ENCODE measurements at places on chromosomes 13 and 19.

- no peak for DNase-seq
These were observed 945 bp downstream of the AMER2 start for GRCh38 chr13:25171170-25171516.

DNA sequence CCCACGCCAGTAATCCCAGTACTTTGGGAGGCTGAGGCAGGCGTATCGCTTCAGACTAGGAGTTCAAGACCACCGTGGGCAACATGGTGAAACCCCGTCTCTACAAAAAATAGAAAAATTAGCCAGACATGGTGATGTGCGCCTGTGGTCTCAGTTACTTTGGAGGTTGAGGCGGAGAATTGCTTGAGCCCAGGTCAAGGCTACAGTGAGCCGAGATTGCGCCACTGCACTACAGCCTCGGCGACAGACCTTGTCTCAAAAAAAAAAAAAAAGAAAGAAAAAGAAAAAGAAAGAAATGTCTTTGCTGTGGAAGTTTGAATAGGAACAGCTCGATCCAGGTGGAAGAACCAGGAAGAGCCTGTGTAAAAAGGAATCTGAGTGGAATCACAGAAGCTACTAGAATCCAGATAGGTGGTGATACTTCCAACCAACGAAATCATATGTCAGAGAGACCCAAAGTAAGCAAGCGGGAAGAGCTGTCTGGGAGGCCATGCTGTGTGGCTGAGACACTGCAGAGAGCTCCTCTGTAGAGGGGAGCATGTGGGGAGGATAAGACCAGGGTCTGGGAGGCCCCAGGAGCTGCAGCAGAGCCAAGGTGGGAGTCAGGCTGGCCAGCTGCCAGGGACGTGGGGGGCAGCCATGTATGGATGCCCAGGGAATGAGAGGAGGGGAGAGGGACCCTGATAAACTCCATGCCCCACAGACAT lies 21.1 kb downstream of the LATS2 start:
- DNase-seq = no peak

DNA sequence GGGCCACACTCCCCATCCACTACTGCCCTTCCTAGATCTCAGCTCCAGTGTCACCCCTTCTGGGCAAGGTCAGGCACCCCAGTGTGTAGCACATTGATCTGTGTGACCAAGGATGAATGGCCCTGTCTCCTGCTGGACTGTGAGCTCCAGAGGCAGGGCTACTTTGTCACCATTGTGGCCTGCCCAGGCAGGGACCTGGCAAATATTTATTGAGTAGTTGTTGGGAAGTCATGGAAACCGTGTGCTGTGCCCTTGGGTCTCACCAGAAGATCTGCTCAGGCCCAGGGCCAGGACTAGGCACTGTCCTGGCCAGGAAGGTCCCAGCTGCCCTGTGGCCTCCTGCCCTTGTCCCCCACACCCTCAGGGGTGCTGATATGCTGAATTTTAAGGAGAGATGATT lies 10.5 kb downstream of the NACC1 start:
- no peak for DNase-seq

GRCh38 chr13:51943721-51944120 lies 67.5 kb downstream of the ATP7B start:
- no peak for DNase-seq

- peak; percentile 21 for DNase-seq
These were observed 36.0 kb downstream of the BICRA start for GRCh38 chr19:47644743-47645482.

DNA sequence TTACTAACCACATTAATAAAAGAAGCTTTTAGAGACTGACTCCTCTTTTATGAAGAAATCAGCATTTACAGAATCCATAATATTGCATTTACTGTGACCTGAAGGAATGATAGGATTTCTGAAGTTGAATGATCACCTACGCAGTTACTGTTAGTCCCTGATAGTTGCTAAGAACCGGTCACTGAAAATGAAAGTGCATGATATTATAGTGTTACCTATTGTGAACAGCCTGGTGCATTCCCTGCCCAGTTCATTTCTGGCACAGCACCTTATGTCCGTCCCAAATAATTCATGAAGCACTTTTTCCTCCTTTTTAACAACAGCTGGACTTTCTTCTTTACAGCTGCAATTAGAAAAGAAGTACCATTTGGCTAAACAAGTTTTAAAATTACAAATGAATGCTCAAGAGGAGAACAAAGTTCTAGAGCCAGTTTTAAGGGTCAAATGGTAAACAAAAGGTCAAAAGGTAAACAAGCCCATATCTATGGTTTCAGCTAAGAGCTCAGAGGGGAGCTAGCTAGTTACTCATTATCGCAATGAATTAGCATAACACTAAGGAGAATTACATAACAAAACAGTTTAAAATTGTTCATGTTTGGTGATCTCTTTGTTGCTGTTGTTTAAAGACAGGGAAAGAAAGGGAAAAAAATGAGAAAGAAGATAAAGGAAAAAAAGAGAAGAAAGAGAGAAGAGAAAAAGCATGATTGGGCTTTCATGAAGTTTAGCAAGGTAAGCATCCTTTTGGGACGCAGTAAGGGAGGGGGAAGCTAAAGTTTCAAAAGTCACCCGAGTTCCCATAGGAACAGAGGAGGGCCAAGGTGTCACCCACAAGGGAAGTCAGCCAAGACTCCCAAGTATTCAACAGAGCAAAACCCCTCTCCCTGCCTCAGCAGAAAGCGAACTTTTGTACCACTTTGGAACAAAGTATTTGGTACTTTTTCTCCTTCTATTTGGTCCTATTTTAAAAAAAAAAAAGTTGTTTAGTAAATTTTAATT lies 50.2 kb downstream of the FLT3 start:
- no peak for DNase-seq

DNA sequence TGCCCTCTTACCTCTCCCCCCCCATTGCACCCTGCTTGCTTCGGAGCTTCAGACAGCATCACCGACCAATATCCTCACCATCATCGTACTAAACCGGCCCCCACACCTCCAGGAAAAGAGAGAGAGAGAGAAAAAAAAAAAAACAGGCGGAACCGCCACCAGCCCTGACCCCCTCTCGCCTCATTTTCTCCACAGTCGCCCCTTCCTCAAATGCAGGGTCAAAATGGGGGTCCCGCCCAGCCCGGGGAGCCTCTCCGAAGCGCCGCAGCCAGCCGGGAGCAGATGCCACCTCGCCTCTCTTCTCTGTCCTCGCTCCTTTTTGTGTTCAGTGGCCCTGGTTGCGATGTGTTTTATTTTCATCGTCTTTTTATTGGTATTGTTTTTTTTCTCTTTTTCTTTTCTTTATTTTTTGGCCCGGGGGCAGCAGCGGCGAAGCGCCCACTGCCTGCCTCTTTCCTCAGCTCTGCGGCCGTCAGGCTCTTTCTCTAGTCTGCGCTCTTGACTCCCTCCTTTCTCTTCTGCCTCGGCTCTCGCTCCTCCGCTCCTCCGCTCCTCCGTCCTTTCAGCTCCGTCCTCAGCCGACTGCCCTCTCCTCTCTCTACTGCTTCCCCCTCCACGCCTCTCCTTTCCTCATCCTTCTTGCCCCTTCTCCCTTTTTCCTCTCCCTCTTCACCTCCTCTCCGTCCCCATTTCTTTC lies 41.4 kb downstream of the DEDD2 start:
- DNase-seq = no peak

- no peak for DNase-seq
These were observed at the start of gene SERP2 for GRCh38 chr13:44373601-44374347. TSS of gene SERP2 (plus strand) at chr13:44373824. CDS start at chr13:44374026, 202 bp downstream.

DNA sequence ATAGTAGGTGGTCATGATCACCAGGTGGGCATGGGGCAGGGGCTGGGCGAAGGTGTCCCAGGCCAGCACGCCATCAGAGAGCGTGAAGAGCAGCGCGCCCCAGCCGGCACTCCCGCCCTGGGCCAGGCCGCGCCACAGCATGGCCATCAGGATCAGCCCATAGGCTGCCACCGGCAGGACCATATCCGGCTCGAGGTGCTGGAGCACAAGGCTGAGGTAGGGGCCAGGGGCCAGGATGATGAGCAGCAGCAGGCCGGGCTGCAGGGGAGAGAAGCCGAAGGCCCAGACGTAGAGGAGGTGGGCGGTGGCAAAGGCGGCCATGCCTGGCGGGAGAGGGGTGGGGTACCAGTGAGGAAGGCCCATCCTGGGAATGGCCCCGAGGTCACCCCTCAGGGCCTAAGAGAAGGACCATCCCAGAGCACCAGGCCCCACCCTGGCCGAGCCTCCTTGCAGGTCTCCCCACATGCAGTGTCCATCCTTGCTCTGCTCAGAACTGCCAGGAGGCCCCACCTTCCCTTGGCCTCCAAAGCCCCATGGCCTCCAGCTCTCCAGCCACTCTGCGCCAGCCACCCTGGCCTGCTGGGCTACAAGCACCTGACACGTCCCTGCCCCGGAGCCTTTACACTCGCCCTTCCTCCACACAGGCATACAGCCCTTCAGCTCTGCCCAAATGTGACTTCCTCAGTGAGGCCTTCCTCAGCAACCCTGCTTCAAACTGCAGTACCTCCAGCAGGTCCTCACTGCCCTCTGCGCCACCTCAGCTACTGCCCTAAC lies 1.1 kb downstream of the TMEM86B start:
- no peak for DNase-seq

DNA sequence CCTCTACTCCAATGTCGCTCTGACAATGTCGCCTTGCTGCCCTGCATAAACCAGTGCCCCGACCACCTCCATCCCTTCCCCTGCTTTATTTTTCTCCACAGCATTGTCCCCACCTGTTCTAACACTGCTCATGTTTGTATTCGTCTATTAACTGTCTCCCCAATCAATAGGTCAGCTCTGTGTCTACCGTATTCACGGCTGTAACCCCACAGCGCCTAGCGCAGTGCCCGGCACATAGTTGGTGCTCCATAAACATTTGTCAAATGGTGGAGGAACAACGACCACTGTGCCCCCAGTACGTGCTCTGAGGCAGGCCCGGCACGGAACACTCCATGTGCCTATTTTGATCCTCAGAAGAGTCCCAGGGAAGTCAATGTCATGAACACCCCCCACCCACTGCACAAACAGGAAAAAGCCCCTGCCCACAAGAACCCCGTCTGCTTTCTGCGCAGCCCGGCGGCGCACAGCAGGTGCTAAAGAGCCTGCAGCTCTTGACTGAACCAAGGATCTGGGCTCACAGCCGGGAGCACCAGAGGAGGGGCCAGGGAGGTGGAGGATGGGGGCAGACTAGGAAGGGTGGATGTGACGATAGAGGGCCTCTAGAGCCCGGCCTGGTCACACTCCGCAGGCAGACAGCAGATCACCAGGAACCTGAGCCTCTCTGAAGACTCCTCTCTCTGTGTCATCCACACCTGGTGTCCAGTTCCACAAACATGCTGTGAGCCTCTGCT lies 1.8 kb upstream of the CEACAM16 start:
- DNase-seq = no peak

GRCh38 chr13:49624229-49624628 lies 4.1 kb upstream of the ARL11 start:
- no peak for DNase-seq

DNA sequence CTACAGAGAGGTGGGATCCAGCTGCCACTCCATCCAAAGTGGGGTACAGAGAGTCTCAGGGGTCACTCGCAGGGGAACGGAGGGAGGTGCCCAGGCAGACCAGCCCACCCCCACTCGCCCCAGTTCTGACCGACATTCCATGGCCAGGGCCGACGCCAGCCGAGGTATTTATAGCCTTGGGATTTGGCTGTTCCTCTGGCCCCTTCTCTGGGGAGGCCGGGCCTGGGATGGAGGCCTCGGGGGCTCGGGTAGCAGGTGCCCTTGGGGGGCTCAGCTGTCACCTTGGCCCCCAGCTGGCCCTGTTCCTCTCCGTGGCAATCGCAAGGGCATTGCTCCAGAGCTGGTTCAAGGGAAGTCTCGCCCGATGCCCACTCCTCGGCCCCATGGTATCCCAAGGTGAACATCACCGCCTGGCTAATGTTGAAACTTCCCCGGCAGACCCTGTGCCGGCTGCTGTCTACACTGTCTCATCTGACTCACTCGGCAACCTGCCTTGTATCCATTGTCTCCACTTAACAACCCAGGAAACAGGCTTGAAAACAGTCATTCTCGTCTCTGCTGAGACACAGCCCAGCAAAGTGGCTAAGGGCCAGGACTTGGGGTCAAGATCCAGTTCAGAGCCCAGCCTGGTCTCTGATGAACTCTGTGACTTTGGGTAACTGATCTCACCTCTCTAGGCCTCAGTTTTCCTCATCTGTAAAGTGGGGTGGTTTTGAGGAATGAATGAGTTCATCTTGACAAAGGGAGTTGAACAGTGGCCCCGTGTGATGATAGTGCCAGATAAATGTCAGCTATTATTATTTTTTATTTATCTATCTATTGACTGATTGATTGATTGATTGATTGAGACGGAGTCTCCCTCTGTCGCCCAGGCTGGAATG lies 9.7 kb downstream of the PRKACA start:
- no peak for DNase-seq

GRCh38 chr19:57135797-57136196 lies 9.2 kb downstream of the ZIM3 start:
- DNase-seq = no peak

DNA sequence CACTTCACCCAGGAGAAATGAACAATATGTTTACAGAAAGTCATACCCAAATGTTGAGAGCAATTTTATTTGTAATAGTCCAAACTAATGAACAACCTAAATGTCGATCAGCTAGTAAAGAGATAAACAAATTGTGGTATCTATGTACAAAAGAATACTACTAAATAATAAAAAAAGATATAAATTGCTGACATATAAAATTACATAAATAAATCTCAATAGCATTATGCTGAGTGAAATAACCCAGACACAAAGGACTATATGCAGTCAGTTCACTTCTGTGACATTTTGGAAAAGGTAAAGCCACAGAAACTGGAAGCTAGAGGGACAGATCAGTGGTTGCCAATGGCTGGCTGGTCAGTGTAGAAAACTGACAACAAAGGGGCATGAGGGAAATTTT lies 346.0 kb upstream of the PCDH20 start:
- no peak for DNase-seq

DNA sequence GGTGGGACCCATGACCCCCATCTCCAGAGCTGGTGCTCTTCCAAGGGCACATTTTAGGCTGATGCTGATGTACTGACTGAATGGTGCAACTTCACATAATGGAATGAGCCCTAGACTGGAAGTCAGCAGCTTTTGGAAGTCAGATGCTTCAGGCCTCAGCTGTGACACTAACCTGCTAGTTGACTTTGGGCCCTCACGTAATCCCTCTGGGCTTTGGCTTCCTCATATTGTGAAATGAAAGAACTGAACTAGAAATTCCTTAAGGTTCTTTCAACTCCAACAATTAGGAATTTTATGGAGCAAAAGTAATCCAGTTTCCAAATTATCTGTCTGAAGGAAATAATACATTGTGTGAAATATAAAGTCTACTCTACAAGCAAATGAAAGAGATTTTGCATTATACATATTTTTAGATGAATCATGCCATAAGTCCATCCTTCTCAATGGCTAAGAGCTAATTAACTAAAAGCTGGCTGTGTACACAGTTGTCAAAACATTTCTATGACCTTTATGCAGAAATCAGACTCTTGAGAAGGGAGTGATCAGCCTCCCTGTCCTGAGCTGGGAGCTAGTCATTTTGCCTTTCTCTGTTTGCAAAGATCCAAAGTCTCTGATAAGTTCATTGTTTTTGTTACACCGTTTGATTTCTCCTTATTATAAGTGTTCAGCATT lies 204.2 kb downstream of the DCLK1 start:
- DNase-seq = no peak

GRCh38 chr13:33016414-33017322 lies at the start of gene KL:
TSS of gene KL (plus strand) at chr13:33016423. CDS start at chr13:33016441, 18 bp downstream.
- no peak for DNase-seq

- no peak for DNase-seq
These were observed 137.6 kb downstream of the FLT1 start for GRCh38 chr13:28357247-28357825.

- DNase-seq = no peak
These were observed 145.2 kb downstream of the GGACT start for GRCh38 chr13:100443278-100443997.

Measured in K562 (cell line).